ENCODE measurements at places on chromosomes 5 and 9.

GRCh38 chr9:116096853-116097252 lies 56.7 kb upstream of the PAPPA start:
- DNase-seq = no peak

DNA sequence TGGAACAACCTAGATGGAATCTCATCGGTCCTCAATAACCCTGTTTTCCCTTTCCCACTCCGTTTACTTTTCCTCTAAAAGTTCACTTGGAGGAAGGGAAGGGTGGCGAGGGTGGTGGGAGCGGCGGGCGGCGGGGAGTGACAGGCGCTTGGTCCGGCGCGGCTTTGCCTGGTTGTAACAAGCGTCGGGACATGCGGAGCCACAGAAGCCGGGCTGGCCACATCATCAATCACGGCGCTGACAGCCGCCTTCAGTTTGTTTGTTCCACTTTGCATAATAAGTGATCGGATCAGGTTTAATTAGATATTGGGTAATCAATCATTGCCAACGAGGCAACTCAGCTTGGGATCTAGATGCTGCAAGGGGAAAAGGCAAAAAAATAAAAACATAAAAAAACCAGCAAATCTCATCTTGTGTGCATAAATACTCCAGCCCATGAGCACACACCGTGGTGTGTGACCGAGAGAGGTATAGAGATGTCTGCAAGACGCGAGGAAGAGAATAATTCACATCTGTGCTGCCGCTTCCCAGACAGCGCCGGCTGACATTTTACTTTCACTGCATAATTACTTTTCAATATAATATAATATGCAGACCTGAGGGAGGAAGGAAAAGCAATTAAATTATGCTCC lies 396.2 kb upstream of the IRX4 start:
- DNase-seq = no peak

DNA sequence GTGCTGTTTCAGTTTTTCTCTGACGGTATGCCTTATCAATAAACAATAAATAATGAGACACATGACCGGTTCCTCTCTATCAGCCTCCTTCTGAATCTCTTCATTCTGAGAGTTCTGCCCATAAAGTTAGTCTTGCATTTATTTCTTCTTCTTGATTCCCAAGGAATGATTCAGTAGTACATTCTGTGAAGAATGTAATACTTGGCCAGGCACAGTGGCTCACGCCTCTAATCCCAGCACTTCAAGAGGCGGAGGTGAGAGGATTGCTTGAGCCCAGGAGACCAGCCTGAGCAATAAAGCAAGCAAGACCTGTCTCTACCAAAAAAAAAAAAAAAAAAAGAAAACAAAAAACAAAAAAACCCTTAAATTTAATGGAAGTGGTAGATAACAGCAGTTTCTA lies 53.9 kb downstream of the PAM start:
- DNase-seq = no peak

DNA sequence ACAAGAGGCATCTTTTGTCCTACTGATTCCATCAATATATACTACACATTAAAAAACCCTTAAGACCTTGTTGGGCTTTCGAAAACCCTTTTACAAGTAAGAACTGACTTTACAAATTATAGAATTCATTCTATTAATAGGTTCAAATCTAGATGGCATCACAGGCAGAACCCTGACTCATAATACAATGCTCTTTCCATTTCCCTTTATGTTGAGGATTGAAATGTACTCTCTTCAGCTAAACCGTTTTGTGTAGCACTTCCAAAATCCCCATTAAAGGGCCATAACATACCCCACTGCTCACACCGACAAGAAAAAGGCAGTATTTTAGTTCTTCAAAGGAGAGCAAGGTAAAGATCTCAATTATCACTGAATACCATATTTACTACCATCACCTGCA lies 11.2 kb downstream of the CSNK1A1 start:
- DNase-seq = no peak

DNA sequence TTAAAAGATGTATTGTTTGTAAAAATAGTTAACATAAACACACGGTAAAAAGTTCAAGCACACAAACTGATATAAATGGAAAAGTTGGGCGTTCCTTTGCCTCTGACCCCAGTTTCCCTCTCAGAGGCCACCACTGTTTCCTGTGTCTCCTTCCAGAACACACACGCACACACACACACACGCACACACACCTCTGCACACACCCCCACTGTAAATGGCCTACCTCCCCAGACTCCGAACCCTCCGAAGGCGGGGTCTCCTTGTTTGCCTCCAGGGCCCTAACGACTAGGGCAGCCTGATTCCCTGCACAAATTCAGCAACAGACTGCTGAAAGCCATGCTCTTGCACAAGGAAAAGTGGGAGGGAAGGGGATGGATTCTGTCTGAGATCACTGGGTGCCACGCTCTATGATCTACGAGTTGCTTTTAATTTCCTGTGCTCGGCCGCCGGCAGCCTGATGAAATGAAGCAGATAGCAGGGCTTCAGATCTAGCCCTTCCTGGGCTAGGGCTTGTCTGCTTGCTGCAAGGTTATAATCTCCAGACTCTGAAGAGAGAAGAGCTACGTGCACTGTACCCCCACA lies 184.0 kb upstream of the IL12B start:
- no peak for DNase-seq

DNA sequence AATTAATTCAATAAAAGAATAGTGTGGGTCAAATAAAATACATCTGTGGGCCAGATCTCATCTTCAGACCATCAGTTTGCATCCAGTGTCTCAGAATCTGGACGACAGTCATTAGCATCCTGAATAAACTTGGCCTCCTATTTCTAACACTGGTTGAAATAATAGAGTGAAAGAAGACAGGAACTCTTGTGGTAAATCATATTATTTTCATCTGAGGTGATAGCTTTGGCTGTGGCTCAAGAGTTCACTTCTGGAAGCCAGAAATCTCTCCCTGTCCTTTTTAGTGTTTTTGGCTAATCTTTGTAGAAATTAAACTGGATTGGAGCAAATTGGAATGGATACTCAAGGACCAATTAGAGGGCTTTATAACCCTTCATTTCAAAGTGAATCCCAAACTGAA lies 63.4 kb upstream of the HMHB1 start:
- DNase-seq = no peak

DNA sequence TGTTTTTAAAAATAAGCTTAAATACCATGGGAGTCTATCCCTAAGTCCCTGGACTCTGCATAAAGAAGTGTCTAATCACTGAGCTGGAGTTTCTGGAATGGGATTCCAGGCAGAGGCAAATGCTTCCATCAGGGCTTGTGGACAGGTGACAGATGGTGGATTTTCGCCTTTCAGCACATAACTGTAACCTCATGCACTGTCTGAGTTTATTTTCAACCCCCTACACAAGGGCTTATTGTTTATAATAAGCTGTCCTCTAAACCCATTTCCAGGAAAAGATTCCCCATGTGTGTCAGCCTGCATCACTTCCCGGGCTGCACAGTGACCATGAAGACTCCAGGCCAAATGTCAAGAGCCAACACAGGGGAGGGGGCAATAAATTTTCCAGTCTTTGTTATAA lies 264.0 kb downstream of the PIK3R1 start:
- no peak for DNase-seq

- no peak for DNase-seq
Observed at GRCh38 chr5:43315682-43316081, 2.5 kb upstream of the HMGCS1 start.

DNA sequence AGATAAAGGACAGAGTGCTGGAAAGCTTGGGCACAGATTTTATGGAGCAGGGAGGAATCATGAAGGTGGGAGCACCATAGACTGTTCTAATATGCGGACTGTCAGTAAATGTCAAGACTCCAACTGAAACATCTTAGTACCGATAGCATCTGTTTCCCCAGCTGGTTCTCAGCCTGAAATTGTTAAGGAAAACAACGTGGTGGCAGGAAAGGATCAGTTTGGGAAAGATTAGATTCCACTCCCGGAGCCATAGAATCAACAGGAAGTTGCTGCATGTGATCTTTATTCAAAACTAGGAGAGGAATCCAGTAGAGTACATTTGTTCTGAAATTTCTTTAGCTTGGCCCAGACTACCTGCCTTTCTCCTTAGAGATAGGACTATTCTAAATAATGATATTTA lies 559.1 kb downstream of the CSNK1G3 start:
- no peak for DNase-seq

- no peak for DNase-seq
Observed at GRCh38 chr9:123131258-123131657, 97.8 kb downstream of the GPR21 start.

- peak; percentile 87 for DNase-seq
Observed at GRCh38 chr9:129131300-129132145, 20.3 kb downstream of the PTPA start.

DNA sequence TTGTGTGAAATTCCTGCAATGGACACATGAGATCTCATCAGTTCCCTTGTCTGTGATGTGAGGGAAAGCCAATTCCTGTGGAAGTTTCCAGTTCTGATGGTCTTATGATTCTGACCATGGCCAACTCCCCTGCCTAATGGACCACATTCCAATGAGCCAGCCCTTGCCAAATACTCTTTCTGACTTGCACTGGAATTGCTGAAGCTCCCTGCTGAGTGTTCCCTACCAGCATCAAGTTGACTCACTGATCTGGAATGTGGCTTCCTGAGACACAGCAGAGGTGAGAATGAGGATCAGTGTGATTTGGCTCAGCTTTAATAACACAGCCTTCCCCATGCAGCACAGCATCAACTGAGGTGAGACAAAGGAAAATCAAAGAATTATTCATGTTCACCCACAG lies 427.8 kb downstream of the KDM4C start:
- no peak for DNase-seq

Data from hematopoietic multipotent progenitor cell treated with erythropoietin and hydrocortisone succinate and interleukin-3 and kit ligand, for 4 days (in vitro differentiated cells).